HFFc6 (cell line): ENCODE measurements at places on chromosomes 11 and 22. TPM values are rescaled to one million over a fixed set of nuclear protein-coding genes. Genes with fewer than 3 reads are reported as not detected.

GRCh38 chr11:65329944-65330403, 3.7 kb upstream of the DPF2 start:
- peaks cover 5% of the 10 kb centered on the region; the same call in 1 of the 2 replicates for H3K36me3 ChIP-seq
- H3K4me1 ChIP-seq, result peaks cover 15% of the 10 kb centered on the region
- peaks cover 7% of the 10 kb centered on the region for H3K27me3 ChIP-seq
- DNase-seq, result peak; percentile 84
- peak overlapping the region; percentile 77 for H3K27ac ChIP-seq
- H3K4me3 ChIP-seq, result peak overlapping the region; percentile 60

DNA sequence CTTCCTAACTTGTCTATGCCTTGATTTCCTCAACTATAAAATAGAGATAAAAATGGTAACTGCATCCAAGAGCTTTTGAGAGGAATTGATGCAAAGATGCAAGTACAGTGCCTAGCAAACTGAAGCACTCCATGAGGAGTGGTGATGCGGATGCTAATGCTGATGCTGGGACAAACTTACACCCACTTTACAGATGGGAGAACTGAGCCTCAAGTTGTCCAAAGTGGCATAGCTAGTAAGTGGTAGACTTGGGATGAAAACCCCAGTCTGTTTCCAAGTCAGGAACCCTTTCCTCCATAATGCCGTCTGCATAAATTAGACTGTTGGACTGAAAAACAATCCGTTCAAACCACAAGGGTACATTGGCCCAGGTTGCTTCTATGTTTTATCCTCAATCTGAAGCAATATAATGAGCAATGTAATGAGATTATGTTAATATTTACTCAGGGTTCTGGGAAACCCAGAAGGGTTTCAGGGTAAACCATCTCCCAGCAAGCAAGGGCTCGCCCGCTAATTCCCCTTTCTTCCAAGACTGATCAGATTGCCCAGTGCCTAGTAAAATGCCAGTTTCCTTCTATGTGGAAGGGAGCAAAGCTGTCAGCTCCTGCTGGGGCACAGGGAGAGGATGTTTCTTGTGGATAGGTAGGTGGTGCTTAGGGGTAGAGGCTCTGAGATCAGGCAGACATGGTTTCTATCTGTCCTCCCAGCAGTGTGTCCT, 10.4 kb upstream of the EHF start:
- H3K36me3 ChIP-seq, result no peaks in the 10 kb centered on the region
- peaks cover 9% of the 10 kb centered on the region for H3K27me3 ChIP-seq
- DNase-seq, result no peak
- no peak overlapping the region for H3K4me3 ChIP-seq

GRCh38 chr11:19821412-19821875, 108.8 kb downstream of the NAV2 start:
- H3K27ac ChIP-seq, result no peak overlapping the region
- no peak for DNase-seq
- H3K27me3 ChIP-seq, result no peaks in the 10 kb centered on the region
- no peak overlapping the region for H3K4me3 ChIP-seq

Gene GLB1L3
- not detected in 3 replicates for total RNA-seq

Gene BTBD18
- total RNA-seq, result not detected in 2 replicates
